Stimulated activated CD8-positive, alpha-beta memory T cell treated with anti-CD3 and anti-CD28 coated beads, Interleukin-7, amount 100 ng/mL, for 24 hours (primary cell): ENCODE measurements at places on chromosomes 13 and 19.

GRCh38 chr19:13010992-13011652, 15.8 kb downstream of the NFIX start:
- DNase-seq, result no peak

- no peak for DNase-seq
These were observed 431.2 kb downstream of the KCTD12 start for GRCh38 chr13:76454991-76455390.

- no peak for DNase-seq
These were observed 331.3 kb downstream of the NDFIP2 start for GRCh38 chr13:79812070-79812850.

GRCh38 chr19:57803265-57803593, 11.5 kb downstream of the ZNF552 start:
- DNase-seq, result no peak

GRCh38 chr19:33390101-33390907, 16.8 kb downstream of the CEBPG start:
- no peak for DNase-seq

DNA sequence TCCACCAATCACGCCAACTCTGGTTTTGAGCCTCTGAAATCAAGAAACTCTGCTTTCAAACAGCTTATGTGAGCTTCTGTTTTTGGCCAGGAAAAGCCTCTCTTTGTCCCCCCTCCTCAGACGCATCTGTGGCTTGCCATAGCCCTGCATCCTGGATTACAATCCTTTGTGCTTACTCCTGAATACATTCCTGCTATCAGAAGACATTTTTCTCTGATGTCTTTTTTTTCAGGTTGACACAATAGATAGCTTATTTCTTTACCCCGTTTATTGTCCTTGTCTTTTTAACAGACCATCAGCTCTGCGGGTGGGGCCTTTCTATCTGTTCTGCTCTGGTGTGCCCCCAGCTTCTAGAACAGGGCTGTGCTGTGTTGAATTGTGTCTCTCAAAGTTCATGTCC, 11.0 kb downstream of the PNMA8B start:
- no peak for DNase-seq

DNA sequence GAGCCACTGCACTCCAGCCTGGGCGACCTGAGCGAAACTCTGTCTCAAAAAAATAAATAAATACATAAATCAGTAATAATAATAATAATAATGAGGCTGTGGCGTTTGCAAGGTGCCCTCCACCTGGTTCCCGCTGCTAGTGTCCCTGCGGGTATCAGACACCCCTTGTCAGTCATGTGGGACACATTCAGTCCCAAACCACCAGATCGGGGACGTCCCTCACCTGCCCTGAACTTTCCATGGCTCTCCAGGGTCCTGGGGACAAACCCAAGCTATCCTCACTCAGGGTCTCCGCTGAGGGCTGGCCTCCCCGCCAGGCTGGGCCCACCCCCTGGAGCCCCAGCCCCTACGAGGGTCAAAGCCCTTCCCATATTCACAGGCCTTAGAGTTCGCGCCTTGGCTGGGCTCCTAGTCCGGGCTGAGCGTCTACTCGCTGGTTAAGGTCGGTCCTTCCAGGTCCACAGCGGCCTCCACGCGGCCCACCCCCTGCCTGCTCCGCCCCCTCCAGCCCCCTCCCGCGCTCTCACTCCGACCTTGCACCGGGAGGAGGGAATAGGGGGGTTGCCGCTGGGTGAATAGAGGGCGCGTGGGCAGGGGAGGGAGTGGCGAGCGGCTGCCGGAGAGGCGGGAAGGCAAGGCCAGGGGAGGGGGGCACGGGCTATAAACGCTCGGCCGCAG, 349 bp upstream of the KISS1R start:
- no peak for DNase-seq

- no peak for DNase-seq
These were observed 15.2 kb upstream of the PIK3R2 start for GRCh38 chr19:18137657-18138339.

- DNase-seq, result no peak
These were observed 13.8 kb upstream of the NPAS1 start for GRCh38 chr19:47005873-47006272.

DNA sequence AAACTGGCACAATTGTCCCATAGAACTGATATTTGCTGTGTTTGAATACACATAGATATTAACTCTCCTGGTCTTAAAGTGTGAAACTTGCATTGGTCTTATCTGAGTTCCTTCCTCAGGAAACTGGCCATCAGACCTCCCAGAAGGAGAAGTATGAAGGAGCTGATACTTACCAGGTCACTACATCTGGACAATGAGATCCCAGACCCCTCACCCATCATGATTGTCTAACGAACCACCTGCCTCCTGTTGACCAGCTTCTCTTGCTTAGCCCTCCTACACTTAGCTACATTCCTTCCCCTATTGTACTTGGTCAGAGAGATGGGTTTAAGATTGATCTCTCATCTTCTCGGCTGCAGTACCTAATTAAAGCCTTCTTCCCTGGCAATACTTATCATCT, 413.3 kb downstream of the KCTD12 start:
- DNase-seq, result no peak

DNA sequence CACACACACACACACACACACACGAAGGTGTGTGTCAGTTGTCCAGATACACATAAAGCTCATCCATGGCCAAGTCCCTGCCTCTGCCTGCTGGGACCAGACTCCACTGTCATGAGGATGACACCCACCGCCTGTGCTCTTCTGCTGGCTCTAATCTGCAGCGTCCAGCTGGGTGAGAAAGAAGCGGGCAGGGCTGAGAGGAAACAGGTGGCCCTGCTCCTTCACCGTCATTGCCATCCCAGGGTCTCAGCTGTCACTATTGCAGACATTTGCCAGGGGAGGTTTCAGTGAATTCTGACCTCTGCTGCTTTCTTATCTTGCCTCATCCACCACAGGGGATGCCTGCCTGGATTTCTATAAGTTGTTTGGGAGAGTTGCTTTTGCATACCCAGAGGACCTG, 31.4 kb downstream of the SCGB2B2 start:
- DNase-seq, result no peak

GRCh38 chr19:7915250-7916102, 846 bp downstream of the TGFBR3L start:
- no peak for DNase-seq

- no peak for DNase-seq
These were observed 5.8 kb upstream of the ONECUT3 start for GRCh38 chr19:1747285-1748114.

DNA sequence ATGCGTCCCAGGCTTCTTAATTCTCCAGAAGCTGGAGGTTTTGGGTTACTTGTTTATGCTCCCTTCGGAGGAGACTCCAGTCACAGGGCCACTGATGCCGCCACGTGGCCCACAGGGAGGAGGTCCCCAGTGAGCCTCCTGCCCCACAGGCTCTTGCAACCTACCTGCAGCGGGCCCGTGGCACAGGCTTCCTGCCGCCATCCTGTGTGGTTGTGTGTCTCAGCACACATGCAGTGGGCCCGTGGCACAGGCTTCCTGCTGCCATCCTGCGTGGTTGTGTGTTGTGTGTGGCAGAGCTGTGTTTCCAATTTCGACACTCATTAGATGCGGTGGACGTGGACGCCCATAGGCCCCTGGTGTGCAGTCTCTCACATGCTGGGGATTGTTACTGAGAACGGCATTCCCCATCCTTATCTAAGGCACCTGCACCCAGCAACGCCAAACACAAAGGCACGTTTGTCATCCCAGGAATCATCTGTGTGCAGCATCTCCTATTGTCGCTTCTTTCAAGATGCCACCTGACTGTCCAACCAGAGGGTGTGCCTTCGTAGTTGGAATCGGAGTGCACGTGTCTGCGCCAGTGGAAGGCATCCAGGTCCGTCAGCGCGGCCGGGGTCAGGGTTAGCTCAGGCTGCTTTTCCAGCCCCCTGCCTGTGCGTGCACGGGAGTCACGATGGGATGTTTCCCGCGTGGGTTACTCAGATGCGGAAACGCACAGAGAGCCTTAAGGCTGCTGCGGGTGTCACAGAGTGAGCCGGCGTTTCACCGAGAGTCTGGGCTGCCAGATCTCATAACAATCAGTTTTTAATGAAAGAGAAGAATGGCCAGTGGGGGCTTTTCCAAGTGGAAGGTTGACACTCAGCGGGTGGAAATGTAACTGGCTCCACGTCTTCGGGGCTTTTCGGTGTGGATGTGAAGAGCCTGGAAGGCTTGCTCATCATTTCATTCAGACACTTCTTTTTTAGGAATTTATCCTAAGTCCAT, 119.8 kb downstream of the ATP11A start:
- DNase-seq, result no peak

- DNase-seq, result no peak
These were observed 501.5 kb downstream of the DCT start for GRCh38 chr13:93977986-93978385.

GRCh38 chr13:60758637-60759036, 361.6 kb downstream of the TDRD3 start:
- no peak for DNase-seq

DNA sequence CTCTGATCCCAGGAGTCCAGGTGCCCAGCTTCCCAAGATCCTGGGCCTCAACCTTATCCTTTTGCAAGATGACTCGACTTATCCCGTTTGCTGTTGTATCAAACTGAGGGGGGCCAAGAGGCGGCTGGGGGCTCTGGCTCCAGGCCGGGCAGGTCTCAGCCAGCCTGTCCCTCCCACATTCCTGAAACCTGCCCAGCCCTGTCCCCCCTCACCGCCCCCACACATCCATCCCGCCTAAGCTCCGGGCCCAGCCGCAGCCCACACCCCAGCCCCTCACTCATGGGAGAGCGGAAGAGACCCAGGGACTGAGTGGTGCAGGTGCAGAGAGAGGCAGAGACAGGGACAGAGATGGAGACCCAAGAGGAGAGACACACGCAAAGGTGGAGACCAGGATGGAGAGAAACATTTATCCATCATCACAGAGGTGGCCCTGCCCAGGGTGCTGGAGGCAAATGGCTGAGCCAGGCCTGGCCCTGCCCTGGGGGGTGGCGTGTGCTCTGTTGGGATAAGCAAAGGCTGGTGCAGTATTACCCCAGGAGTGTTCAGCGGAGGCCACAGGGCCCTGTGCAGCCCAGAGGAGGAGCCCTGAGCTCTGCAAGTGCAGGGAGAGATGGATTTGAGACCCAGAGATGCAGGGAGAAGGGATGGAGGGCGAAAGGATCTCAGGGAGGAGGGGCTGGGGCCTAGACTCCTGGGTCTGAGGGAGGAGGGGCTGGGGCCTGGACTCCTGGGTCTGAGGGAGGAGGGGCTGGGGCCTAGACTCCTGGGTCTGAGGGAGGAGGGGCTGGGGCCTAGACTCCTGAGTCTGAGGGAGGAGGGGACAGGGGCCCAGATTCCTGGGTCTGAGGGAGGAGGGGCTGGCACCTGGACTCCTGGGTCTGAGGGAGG, 1.6 kb downstream of the BCAM start:
- no peak for DNase-seq

DNA sequence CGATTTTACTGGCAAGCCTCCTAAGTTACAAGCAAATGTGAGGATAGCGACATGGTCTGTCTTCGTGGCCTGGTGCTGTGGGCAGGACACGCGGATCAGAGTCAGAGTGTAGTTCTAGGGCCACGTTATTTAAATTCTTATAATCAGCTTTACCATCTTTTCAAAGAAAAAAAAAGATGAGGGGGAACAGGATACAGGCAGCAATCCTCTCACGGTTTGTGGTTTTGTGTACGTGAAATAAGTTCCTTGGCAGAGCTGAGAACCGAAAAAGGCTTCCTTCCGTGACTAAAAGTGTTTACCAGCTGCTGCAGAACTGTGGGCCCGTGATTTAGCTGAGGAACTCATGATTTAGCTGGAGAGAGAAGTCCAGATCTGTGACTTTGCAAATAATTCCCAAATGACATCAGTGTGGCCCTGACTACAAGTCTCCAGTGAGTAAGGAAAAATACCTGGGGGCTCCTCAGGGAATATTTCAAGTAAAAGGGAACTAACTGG, 27.2 kb downstream of the RCBTB2 start:
- no peak for DNase-seq

DNA sequence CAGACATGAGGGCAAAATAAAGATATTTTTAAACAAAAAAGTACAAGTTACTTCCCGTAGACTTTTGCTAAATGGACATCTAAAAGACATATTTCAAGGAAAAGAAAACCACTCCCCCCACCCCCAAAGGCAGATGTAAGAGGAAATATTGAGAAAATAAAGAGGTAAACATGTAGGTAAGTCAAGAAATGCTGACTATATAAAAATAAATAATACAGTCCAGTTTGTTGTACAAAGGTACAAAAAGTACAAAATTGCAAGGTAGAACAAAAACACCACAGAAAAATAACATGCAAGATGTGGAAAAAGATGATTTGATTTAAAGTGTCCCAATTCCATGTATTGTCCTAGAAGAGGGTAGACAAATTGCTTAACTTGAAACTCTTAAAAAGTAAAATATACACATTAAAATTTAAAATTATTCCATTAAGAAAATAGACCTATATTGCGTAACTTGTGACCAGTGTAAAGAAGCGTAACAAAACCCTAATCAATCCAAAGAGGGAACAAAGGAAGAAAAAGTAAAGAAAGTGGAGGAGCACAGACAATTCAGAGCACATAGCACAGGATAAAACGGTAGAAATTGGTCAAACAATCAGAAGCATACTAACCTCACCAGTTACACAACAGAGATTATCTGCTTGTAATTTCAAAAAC, 58.4 kb upstream of the FAM216B start:
- no peak for DNase-seq

- DNase-seq, result no peak
These were observed 5.0 kb downstream of the IZUMO4 start for GRCh38 chr19:2101417-2102335.

DNA sequence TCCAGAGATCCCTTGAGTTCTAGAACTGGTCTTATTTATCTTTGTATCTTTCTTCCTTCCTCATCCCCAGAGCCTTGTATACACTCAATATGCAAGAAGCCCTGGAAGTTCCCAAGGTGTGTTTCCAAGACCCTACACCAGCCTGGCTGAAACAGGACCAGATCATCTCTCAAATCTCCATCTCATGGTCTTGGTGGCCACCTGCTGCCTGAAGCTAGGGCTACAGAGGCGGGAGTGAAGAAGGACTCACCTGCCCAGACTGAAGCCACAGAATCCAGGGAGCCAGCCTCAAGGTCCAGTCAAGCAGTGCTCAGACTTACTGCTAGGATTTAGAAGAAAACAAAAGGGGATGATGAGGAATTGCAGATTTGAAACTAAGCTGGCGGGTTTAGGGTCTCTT, 6.1 kb upstream of the CYSLTR2 start:
- DNase-seq, result no peak

DNA sequence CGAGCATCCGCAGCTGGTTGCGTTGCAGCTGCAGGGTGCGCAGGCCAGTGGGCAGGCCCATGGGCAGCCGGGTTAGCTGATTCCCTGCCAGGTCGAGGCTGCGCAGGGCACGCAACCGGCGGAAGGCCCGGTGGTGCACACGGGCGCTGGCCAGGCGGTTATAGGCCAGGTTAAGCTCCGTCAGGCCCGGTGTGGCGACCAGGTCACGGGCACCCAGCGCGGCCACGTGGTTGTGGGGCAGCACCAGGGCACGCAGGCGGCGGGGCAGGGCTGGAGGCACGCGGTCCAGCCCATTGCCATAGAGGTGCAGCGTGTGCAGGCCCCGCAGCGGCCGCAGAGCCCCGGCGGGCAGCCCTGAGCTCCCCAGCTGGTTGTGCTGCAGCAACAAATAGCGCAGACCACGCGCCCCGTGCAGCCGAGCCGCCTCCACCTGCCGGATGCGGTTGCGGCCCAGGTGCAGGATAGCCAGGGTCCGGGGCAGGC, 5.3 kb downstream of the PODNL1 start:
- no peak for DNase-seq

GRCh38 chr13:106173346-106173745, 362.1 kb downstream of the EFNB2 start:
- DNase-seq, result no peak

GRCh38 chr19:9627856-9628255, 6.8 kb upstream of the ZNF561 start:
- DNase-seq, result no peak
